ENCODE measurements at places on chromosomes 7 and 10. TPM values are rescaled to one million over a fixed set of nuclear protein-coding genes. Genes with fewer than 3 reads are reported as not detected.

Gene SNX13
- total RNA-seq = 41.8 TPM

GRCh38 chr7:92797284-92797683 is 39.1 kb downstream of the CDK6 start:
- no peak for DNase-seq

DNA sequence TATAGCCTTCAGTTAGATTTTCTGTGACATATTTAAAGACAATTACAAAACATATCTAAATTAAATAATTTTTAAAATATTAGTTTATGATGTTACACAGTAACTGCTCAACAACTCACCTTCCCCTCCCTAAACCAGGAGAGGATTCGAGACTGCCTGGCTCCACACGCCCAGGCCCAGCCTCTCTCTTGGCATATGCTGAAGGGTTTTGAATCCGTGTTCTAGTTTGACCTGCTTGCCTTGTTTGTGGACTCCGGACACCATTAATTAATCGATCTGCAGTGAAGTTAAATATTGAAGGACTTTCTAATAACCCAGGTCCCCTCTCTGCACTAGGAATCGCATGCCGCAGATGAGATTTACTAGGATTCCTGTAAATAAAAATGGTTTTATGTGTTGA is 106.6 kb downstream of the LARP4B start:
- no peak for DNase-seq

Gene PRKCQ
- 1.5 TPM for total RNA-seq

GRCh38 chr10:3169271-3169670 is 3.3 kb downstream of the PITRM1 start:
- no peak for DNase-seq

DNA sequence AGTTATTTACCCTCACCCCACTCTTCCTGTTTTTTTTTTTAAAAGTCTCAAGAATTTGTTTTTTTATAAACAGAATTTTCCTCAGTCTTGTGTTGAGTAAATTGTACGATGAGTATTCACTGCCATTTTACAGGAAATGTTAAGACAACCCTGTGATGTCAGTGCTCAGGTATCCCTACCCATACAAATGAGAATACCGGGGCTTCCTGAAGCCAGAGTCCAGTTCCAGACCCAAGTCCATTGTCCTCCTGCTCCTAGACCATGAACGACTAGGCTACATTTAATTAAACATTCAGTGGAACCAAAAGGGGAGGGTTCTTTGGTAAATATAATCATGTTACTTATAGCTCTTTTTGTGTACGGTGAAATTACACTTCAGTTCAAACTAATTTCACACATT is 79.2 kb downstream of the GNAI1 start:
- no peak for DNase-seq

GRCh38 chr10:1009071-1009494 is 16.6 kb downstream of the IDI2 start:
- no peak for DNase-seq

DNA sequence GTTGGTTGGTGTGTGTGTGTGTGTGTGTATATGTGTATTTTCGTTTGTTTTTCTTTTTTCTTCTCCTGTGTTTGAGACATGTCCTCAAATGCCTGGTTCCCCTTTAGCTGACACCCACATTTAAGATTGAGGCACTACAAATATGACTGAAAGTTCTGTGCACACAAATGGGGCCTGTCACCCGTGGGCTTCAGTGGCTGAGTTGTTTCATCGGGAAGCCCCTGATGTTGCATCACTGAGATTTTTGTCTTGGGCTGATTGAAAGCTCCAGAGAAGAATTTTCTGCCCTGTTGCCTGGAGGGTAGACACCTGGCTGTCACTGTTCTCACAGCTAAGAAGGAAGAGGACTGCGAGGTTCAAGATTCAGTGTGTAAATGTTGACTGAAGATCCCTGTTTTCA is 283.8 kb upstream of the C7orf33 start:
- DNase-seq = no peak

DNA sequence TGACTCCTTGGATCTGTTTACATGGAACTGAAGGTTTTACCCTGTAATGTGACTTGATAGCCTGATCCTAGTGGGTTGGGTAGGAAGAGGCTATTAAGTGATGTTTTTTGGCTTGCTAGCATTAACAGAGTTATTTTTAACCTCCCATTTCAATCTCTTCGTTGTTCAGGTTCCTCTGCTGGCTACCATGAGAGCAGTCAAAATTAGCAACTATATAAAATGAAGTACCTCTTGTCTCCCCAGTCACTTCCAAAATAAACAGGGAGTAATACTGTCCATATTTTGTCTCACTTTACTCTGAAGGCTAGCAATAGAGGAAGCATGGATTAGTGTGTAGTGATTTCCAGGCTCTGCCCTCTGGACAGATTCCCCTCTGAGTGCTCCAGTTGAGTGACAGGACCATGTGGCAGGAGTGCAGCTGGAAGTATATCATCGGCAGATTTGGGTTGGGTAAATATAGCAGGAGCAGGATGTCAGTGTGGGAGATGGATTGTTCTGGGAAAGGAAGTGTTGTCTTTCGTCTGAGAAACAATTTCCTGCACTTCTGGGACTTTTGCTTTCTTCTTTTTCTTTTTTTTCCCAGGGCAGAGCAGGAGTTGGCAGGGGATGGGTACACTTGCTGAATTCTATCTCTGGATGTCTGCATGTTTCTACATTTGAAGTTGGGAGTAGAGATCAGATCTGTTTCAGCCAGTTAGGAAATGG is 35.2 kb downstream of the GBF1 start:
- no peak for DNase-seq

DNA sequence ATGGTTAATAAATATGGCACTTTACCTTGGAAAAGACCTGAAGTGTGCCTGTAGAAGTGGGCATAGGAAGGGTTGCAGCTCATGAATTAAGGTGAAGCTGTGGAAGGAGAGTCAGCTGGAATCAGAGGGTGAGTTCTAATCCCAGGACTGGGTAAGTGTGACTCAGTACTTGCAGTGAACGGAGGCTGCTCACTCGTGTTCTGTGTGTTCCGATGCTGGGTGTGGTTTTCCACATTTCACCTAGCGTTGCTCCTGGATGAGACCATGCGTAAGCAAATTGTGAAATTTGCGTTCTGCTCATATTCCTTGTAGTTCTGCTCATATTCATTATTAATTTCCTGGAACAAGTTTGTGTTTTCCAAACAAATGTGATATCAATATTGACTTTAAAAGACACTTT is 22.4 kb upstream of the TMEM236 start:
- no peak for DNase-seq

Gene CALCR
- total RNA-seq = not detected

Gene SFTPA1
- total RNA-seq = not detected

DNA sequence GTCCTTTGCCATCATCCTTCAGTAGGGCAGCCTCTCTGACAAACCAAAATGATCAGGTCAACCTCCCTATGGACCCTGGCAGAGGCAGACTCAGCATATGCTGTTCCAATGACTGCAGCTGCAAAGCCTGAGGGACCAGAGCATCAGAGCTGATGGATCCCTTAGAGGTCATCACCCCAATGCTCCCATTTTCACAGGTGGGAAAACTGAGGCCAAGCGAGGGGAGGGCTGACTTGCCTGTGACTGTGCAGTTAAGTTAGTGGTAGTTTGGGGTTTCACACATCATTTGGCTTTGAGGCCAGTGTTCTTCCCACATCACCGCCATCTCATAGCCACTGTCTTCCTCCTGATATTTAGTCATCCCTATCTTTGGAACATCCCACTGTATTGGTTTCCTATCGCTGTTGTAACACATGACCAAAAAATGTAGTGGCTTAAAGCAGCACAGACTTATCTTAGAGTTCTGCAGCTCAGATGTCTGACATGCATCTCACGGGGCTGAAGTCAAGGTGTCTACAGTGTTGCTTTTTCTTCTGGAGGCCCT is 69.3 kb upstream of the PDZD8 start:
- DNase-seq = no peak

GRCh38 chr7:26709210-26709990 is 155.0 kb downstream of the SKAP2 start:
- no peak for DNase-seq

- no peak for DNase-seq
These were observed 16.8 kb upstream of the TSPAN12 start for GRCh38 chr7:120874722-120875121.

DNA sequence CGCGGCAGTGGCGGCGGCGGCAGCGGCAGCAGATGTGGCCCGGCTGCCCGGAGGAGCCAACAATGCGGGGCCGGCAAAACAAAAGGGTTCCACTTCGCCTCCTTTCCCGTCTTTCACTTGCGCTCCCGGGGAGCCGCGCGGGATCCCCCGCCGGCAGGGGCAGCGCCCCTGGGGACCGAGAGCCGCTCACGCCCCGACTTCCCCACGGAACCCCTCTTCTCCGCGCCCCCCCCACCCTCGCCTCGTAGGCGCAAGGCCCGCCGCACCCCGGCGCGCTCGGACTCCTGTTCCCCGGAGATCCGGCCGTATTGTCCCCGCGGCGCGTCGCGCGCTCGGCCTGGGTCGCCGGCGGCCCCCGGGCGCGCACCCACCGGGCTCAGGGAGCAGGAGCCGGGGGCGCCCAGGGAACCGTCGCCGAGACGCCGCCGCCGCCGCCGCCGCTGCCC is 854 bp downstream of the CTBP2 start:
- DNase-seq = no peak
